AML-193 (cell line): ENCODE measurements at places on chromosomes 2 and 18.

DNA sequence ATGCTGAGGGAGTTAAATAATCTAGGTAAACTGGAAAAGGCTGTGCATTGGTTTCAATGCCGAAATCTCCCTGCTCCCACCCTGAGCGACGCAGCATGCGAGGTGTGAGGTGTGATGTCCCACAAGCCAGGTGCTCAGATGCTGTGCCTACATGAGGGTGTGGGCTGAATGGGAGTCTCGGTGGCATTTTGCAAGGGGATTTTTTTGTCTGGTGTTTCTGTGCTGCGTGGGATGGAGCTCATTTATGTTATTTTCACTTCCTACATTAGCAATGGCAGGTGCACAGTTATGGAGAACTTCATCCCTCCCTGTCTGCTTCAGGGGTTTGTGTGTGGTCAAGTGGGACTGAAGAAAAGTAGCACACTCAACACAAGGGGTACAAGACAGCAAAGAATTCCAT is 110.2 kb upstream of the CCDC68 start:
- no peak for DNase-seq

DNA sequence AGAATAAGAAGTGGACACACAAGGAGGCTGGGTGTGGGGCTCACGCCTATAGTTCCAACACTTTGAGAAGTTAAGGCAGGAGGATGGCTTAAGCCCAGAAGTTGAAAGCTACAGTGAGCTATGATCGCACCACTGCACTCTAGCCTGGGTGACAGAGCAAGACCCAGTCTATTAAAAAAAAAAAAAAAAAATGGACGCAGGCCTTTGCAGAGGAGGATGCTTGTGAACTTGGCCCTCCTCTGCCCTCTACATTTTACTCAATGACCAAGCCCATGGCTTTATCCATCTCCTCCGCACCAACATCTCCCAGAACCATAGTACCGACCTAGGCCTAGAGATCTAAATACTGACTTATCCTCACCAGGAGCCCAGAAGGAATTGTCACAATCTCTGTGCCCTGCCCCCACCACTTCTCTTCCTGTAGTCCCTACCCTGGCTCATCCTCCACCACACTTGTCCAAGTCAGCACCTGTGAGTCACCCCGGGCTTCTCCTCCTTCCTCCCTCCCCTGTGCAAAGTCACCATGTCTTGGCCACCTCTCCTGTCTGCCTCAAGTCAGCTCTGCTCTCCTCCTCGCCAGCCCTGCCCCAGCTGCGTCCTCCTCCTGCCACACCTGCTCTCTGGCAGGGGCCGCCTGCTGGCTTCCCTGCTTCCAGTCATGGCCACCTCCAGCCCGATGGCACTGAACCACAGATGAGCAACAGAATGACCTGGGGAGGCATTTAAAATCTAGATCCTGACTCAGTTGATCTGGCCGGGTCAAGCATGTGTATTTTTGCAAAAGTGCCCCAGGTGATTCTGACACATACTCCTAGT is 35.8 kb upstream of the ASPRV1 start:
- peak; percentile 8 for DNase-seq

DNA sequence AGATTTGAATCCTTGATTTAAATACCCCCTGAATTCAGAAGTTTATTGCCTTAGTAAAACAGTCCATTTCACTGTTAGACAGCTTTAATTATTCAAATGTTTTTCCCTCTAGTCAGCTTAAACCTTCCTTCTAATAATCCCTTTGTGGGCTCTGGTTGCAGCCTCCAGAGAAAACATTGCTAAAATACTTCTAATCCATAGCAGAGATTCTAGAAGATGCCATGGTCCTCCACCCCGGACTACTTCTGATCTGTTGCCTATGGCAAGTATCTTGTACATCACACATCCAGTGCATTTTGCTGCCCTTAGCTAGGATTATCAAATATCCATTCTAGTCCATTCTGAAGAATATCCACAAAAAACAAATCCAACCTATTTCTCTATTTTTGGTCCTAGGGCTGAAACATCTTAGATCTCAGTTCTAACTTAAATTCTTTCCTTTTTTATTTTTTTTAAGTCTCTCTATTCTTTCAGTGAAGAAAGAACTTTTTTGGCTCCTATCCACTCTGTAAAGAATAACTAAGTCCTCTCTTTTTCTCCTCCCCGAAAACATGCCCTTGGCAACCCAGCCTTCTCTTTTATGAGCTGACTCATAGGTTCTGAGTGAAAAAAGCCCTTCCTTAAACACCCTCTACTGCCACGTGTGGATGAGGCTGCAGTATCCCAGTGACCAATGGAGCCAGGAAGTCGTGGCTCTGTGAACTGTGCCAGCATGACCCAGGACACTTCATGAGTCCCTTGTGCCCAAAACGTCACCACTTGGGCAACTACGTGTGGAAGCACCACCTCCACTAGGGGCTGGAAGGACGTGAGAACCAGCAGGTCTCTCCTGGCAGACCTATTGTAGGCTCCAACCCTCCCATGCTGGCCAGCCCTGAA is 349.8 kb downstream of the TNS1 start:
- DNase-seq, result no peak

DNA sequence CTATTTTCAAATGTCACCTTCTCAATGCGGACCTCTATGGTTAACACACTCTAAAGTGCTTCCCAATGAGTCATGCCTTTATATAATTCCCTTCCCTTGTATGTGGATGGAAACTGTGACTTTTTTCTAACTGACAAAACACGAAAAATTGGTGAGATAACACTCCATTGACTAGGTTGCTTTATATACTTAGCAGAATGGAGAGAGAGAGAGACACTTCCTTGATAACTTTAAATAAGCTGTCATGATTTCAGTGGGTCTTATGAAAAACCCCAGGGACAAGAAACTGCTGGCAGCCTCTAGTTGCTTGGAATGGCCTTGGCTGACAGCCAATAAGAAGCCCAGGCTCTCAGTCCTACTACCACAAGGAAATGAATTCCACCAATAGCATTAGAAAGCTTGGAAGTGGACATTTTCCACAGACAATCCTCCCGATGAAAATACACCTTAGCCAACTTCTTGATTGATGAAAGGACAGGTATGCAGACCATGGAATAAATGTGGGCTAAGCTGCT is 322.2 kb downstream of the ZNF804A start:
- DNase-seq, result no peak

DNA sequence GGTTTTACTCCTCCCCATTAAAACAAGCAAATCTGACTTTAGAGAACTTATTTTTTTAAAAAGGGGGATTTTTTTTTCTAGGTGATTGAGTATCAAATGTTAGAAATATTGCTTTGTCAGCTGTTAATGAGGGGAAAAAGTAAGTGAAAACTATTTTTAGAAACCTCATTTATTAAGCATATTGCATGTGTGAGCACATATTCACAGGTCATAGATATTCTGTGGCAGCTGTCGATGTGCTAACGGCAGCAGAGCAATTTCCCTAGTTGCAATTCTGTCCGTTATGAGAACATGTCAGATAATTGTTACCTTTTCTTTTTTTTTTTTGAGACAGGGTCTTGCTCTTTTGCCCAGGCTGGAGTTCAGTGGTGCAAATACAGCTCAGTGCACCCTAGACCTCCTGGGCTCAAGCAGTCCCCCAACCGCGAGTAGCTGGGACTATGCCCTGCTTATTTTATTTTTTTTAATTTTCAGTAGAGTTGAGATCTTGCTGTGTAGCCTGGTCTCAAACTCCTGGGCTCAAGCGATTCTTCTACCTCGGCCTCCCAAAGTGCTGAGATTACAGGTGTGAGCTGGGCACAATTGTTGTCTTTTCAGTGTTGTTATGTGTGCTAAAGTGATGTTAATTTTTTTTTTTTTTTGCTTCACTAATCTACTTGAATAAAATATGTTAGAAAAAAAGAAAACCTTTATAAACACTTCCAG is 69.8 kb downstream of the MTA3 start:
- DNase-seq, result no peak
